ENCODE measurements at places on chromosomes 2 and 18.

GRCh38 chr18:2197946-2198345, 373.4 kb downstream of the METTL4 start:
- no peak overlapping the region for H3K4me3 ChIP-seq
- no peaks in the 10 kb centered on the region for H3K27me3 ChIP-seq
- no peaks in the 10 kb centered on the region for H3K36me3 ChIP-seq
- H3K4me1 ChIP-seq, result no peaks in the 10 kb centered on the region

- no peaks in the 10 kb centered on the region for H3K27me3 ChIP-seq
- DNase-seq, result no peak
- peaks cover 2% of the 10 kb centered on the region for H3K4me1 ChIP-seq
- H3K27ac ChIP-seq, result peak overlapping the region; percentile 43
These were observed 25.1 kb downstream of the TRAF3IP1 start for GRCh38 chr2:238345297-238345968.

DNA sequence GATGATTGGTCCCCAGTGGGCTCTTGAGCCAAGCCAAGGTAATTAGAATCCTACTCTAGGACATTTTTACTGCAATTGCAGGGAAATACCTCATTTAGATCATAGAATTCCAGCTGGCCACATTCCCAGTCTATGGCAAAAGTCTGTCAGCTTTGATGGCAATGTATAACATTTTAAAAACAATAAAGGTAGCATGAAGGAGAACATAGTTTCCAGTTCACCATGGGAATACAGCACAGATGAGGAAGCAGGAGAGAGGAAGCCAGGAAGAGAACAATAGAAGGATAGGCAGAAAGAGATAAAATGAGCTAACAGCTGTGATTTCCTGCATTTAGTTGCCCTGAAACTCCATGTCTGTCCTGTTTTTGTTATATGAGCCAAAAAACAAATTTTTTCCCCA, 897.3 kb upstream of the DDX18 start:
- H3K36me3 ChIP-seq, result no peaks in the 10 kb centered on the region
- H3K27ac ChIP-seq, result no peak overlapping the region
- H3K27me3 ChIP-seq, result no peaks in the 10 kb centered on the region
- peaks cover 5% of the 10 kb centered on the region for H3K4me1 ChIP-seq
- DNase-seq, result no peak

- no peaks in the 10 kb centered on the region for H3K4me1 ChIP-seq
- no peak for DNase-seq
- H3K4me3 ChIP-seq, result no peak overlapping the region
These were observed 46.3 kb downstream of the TMEM247 start for GRCh38 chr2:46525522-46526155.

DNA sequence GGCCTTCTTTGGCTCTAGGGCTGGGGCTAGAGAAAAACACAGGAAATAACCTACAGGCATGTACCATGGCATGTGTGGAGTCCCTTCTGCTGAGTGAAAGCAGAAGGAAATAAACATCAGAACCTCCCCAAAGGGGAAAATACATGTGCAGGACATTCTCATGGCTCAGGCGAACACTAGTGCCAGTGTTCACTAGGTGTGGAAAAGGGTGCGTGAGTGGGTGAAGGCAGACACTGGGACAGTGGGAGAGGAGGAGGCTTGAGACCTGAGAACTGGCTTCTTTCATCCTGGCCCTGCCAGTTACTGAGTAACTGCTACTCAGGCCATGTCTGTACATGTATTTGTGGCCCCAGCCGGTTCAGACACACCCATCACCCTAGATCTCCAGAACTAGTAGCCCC, 268.2 kb downstream of the PRKCE start:
- peaks cover 14% of the 10 kb centered on the region for H3K27me3 ChIP-seq
- H3K36me3 ChIP-seq, result no peaks in the 10 kb centered on the region
- H3K4me3 ChIP-seq, result no peak overlapping the region
- H3K4me1 ChIP-seq, result peaks cover 3% of the 10 kb centered on the region
- DNase-seq, result no peak
- H3K27ac ChIP-seq, result no peak overlapping the region

GRCh38 chr2:84896567-84896966, 8.9 kb upstream of the TMSB10 start:
- peaks cover 11% of the 10 kb centered on the region for H3K27me3 ChIP-seq
- H3K36me3 ChIP-seq, result no peaks in the 10 kb centered on the region
- H3K4me3 ChIP-seq, result no peak overlapping the region

GRCh38 chr2:5076599-5076998, 615.6 kb upstream of the SOX11 start:
- no peak for DNase-seq
- H3K27ac ChIP-seq, result no peak overlapping the region
- no peak overlapping the region for H3K4me3 ChIP-seq
- H3K27me3 ChIP-seq, result no peaks in the 10 kb centered on the region
- H3K4me1 ChIP-seq, result no peaks in the 10 kb centered on the region

- H3K27ac ChIP-seq, result no peak overlapping the region
- H3K36me3 ChIP-seq, result peaks cover 2% of the 10 kb centered on the region
- no peaks in the 10 kb centered on the region for H3K4me1 ChIP-seq
- DNase-seq, result no peak
These were observed 208.5 kb upstream of the SPOPL start for GRCh38 chr2:138293045-138293444.

DNA sequence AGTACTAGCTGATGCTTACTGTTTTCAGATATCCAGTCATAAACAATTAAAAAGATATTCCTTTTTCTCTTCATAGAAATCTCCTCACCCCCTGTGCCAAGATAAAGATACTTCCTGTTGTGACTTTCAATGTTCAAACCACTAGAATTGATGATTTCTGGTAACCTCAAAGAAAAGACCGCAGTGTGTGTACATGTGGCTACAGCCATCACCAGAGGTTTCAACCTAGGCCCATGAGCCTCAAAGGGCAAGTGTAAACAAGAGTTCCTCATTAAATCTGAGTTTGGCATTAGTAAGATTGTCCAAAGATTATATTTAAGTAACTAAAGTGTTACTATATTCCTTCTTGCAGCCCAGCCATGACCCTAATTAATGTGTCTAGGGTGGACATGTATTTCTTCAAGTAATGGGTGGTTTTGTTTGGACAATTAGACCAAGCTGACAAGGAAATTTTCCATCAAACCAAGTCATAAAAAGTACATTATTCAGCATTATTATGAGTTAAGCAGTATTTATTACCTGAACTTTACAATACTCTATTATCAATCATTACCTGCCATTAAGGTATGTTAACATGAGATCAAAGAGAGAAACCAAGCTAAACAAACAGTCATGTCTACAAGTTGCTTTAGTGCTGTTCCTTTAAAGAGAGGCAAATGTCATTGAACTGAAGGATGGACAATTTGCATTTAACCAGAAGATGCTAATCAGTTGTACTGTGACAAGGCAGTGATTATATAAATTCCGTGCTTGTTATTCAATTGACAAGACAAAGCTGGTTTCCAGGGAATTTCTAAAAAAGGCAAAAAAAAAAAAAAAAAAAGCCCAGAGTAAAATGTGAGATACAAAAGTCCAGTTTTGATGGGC, 382.7 kb downstream of the LNPK start:
- H3K27me3 ChIP-seq, result no peaks in the 10 kb centered on the region
- no peak overlapping the region for H3K4me3 ChIP-seq
- no peak for DNase-seq

DNA sequence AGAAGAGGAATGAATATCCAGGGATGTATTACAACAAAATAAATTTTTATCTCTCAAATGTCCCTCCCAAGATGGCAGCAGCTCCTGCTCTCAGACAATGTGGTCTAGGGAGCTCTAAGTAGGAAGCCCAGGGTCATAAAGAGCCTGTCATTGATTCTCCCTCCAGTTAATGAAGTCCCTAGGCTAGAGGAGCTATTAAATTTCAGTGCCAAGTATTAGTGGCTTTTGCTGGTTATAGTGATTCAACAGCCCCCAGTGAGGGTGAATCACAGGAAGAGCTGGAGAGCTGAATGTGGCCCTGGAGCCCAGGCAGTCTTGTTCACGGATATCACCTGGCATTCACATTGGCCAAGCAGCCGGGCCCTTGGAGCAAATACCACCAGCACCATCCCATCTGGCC, 109.8 kb upstream of the YPEL5 start:
- no peaks in the 10 kb centered on the region for H3K36me3 ChIP-seq
- no peak overlapping the region for H3K27ac ChIP-seq
- DNase-seq, result no peak
- H3K4me3 ChIP-seq, result no peak overlapping the region

DNA sequence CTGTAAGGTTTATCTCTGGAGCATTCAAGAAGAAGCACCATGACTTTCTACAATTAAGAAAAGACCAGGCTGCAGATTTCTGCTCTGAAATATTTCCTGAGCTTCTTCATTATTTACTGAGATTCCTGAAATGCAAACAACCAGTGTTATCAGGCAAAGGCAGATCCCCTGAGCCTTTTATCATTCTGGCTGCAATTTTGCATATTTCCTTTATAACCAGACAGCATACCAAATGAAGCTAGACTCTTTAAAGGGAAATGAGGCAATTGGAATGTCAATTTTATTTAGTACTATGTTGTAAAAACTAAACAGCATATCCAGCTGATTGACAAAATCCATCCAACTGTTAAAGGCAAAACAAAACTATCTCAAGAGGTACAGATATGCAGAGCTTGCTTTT, 372.5 kb downstream of the RIT2 start:
- no peak for DNase-seq
- H3K36me3 ChIP-seq, result no peaks in the 10 kb centered on the region
- peaks cover 3% of the 10 kb centered on the region for H3K27me3 ChIP-seq
- no peak overlapping the region for H3K4me3 ChIP-seq

DNA sequence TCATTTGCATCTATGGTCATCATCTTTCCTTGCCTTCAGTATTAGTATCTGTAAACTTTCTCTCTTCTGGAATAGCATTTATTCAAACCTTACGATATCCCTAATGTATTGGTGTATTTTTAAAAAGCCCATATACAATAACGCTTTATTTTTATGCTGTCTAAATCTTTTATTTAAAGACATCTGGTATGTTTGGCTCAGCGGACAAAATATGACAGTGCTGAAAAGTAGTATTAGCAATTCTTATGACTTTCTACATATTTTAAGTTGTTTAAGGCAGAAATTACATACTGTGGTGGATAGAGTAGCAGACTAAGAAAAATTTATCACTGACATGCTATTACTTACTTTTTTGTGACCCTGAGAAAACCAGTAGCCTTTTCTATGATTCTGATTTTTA, 41.8 kb upstream of the SLC4A10 start:
- H3K4me1 ChIP-seq, result peaks cover 6% of the 10 kb centered on the region
- H3K4me3 ChIP-seq, result no peak overlapping the region
- no peak for DNase-seq
- no peak overlapping the region for H3K27ac ChIP-seq
- H3K27me3 ChIP-seq, result no peaks in the 10 kb centered on the region

DNA sequence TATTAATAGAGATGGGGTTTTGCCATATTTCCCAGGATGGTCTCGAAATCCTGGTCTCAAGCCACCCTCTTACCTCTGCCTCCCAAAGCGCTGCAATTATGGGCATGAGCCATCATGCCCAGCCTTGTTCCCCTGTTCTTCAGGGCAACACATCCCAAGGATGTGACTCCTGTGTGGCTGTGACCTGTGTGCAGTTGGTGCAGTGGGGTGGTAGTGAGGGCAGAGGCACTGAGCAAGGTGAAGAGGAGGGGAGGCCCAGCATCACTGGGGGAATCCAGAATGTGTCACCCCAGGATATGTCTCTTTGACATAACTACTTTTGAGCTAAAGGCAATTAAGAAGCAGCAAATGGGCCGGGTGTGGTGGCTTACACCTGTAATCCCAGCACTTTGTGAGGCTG, 23.4 kb downstream of the CENPA start:
- no peak for DNase-seq
- no peak overlapping the region for H3K4me3 ChIP-seq
- no peak overlapping the region for H3K27ac ChIP-seq
- no peaks in the 10 kb centered on the region for H3K36me3 ChIP-seq
- H3K4me1 ChIP-seq, result no peaks in the 10 kb centered on the region

DNA sequence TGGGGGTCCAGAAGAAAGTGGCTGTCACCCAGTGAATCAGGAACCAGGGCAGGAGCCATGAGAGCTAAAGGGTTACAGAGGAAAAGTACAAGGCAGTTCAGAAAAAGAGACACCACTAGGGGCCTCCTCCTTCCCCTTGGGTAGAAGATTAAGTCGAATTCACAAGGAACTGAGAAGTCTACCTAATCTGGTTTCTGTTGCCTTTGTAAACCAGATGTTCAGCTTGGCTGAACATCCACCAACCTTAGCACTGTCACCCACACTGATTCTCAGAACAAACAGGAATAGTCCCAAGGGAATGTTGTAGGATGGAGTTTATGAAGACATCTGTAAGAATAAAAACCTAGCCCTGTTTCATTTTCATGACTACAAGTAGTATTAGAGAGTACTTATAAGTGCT, 90.4 kb upstream of the NOSTRIN start:
- no peak overlapping the region for H3K4me3 ChIP-seq
- H3K27ac ChIP-seq, result no peak overlapping the region
- no peaks in the 10 kb centered on the region for H3K27me3 ChIP-seq
- peaks cover 2% of the 10 kb centered on the region for H3K4me1 ChIP-seq

DNA sequence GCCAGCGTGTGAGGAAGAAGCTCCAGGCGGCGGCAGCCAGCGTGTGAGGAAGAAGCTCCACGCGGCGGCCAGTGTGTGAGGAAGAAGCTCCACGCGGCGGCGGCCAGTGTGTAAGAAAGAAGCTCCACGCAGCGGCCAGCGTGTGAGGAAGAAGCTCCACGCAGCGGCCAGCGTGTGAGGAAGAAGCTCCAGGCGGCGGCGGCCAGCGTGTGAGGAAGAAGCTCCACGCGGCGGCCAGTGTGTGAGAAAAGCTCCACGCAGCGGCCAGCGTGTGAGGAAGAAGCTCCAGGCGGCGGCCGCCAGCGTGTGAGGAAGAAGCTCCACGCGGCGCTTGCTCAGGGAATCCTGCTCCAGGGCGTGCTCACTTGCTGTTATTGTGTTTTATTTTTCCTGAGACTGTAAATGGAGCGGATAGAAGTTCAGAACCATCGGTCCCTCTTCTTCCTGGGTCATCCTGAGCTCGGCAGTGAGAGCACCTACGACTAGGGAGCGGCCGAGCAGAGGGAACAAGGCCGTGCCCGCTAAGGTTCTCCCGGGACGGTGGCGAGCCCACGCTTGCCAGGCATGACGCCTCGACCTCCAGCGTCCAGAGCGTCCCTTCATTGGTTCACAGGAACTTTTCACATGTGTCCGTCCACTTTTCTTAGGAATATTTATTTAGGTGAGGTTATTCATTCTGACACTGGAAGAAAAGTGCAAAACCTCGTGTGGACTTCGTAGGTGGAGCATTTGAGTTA, 94.2 kb downstream of the TMEM18 start:
- DNase-seq, result no peak
- no peaks in the 10 kb centered on the region for H3K27me3 ChIP-seq
- no peak overlapping the region for H3K27ac ChIP-seq
- peaks cover 22% of the 10 kb centered on the region for H3K4me1 ChIP-seq

DNA sequence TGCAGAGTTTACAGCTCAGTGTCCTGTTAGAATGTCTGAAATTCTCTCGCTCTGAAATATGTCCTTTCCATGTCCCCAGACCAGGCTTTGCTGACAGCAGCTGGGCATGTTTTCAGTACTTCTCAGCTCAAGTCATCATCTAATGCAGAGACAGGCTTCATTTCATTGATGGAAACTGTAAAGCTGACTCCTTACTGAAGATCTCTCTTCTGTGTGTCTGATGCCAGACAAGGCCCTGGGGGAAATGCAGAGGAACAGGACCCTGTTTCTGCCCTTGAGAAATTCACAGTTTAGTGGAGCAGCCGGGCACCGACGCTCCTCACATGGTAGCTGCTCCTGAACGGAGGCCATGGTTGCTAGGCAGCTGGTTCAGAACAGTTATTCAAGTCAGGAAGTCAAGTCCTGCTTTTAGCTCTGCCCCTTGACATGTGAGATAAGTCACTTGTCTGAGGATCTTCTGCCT, 24.6 kb upstream of the FZD7 start:
- peaks cover 10% of the 10 kb centered on the region for H3K4me1 ChIP-seq
- H3K27me3 ChIP-seq, result peaks cover 3% of the 10 kb centered on the region
- H3K4me3 ChIP-seq, result no peak overlapping the region
- DNase-seq, result no peak

Measured in progenitor cell of endocrine pancreas (in vitro differentiated cells).